Gastroesophageal sphincter (tissue), 4 donors: ENCODE measurements at places on chromosomes 13 and 19.

DNA sequence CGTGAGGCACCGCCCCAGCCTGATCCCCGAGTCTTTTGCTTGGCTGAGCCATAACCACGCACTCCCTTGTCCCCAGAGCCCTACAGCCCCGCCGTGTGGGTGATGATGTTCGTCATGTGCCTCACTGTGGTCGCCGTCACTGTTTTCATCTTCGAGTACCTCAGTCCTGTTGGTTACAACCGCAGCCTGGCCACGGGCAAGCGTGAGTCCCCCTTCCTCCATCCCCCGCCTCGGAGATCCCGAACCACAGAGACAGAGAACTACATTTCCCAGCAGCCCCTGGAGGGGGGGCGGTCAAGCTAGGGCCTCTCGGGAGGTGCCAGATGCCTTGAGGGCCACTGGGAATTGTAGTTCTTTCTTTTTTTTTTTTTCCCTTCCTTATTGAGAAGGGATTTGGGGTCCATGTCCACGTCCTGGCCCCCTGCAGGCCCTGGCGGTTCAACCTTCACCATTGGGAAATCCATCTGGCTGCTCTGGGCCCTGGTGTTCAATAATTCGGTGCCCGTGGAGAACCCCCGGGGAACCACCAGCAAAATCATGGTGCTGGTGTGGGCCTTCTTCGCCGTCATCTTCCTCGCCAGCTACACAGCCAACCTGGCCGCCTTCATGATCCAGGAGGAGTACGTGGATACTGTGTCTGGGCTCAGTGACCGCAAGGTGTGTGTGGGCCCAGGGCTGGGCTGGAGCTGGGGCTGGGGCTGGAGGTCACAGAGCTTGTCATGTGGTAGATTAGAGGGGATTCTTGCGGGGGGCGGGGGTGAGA, 25.9 kb downstream of the GRIN2D start:
- ATAC-seq = peak; percentile 49

DNA sequence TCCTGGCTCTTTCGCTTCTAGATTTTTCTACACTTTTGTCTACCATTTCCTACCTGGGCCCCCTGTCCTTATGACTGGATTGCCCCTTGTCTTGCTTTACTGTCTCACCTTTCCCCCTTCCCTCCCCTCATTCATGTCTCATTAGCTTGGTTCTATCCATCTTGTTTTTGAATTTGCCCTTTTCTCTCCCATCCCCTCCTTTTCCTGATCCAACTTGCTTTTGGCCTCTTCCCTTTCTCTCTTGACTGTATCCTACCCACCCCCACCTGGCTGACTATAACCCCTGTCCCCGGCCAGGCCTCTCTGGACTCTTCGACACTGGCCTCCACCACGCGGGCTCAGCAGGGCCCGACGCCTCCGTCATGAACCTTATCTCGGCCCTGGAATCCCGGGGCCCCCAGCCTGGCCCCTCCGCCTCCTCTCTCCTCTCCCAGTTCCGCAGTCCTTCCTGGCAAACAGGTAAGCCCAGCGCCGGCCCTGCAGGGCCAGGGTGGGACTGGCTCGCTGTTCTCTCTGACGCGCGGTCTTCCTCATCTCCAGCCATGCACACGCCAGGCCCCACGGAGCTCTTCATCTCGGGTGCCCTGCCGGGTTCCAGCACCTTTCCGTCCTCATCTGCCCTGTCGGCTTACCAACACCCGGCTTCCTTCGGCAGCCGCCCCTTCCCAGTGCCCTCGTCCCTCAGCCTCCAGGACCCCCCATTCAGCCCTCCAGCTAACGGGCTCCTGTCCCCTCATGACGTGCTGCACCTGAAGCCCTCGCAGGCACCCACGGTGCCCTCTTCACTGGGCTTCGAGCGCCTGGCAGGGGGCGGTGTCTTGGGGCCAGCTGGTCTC, 3.4 kb downstream of the PRR12 start:
- no peak for ATAC-seq

GRCh38 chr19:28429356-28429755, 783.6 kb downstream of the UQCRFS1 start:
- ATAC-seq = no peak

GRCh38 chr13:36700170-36700569, 26.4 kb downstream of the SERTM1 start:
- no peak for ATAC-seq
